Stimulated activated CD4-positive, alpha-beta T cell treated with anti-CD3 and anti-CD28 coated beads, TNF-alpha, amount 100 ng/mL, for 48 hours (primary cell): ENCODE measurements at places on chromosomes 12 and 14.
A peak's percentile ranks its signal among the peaks of the same experiment; 100 is the strongest.

DNA sequence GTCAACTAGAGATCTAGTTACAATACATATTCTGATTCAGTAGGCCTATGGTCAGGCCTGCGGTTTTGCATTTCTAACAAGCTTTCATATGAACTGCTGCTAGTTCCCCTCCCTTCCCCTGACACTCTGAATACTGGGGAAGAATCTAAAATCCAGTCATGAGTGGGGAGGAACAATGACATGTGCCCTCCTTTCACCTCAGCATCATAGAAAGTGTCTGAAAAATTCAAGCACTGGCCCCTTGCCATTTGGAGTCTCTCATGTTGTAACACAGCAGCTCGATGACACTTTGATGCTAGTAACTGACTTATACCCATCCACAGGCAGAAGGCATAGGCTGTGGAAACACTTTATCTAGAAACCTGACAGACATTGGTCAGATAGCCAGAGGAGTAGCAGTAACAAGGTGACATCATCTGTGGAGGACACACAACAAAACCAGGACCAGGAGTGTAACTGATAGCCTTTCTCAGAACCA lies 161.9 kb upstream of the RASSF8 start:
- DNase-seq = no peak

DNA sequence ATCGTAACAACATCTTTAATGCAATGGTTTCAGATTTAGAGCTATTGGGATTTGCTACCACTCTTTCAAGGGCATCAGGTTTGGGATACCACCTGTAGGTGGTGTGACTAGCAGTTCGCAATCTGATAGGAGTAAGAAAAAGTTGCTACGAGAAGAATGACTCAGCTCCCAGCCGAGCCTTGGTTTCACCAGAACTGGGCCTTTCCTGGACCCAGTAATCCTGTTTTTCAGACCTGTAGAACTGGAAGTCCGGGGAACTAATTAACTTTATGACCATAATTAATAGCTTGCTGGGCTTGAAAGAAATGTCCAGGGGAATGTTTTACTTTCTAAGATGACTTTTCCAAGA lies 770 bp downstream of the ABHD4 start:
- DNase-seq = no peak

GRCh38 chr12:113277511-113277910 lies 56.2 kb downstream of the TPCN1 start:
- no peak for DNase-seq

- no peak for DNase-seq
Measured at GRCh38 chr12:88566430-88566829, 13.8 kb downstream of the KITLG start.

DNA sequence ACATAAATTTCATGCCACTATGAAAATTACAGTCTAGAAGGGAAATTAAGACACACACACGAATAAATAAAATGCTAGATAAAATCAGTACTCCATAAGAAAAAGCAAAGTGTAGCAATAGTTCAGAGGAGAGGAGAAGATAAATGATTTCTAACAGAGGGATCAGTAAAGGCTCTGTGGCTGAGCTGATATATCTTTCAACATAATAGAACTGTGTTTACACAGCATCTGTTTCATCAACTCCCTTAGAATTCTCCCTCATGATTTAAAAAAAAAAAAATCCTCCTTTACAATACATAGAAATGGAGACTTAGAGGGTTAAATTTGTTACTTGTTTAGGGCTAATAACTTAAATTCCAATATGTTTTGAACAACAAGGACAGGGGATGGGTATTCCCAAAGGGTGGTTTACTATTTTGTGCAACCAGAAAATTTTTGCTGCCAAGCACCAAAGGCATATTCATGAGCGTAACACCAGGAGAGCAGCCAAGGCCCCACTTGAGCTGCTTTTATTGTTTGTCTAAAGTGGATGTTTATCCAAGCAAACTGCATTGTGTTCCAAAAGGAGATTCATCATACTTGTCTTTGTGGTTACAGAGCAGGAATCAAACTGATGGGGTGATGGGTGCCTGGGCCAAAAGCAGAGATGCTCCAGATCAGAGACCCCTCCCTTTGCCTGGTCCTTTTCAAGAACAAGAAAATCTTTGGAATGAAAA lies 162.7 kb downstream of the BMP4 start:
- no peak for DNase-seq

DNA sequence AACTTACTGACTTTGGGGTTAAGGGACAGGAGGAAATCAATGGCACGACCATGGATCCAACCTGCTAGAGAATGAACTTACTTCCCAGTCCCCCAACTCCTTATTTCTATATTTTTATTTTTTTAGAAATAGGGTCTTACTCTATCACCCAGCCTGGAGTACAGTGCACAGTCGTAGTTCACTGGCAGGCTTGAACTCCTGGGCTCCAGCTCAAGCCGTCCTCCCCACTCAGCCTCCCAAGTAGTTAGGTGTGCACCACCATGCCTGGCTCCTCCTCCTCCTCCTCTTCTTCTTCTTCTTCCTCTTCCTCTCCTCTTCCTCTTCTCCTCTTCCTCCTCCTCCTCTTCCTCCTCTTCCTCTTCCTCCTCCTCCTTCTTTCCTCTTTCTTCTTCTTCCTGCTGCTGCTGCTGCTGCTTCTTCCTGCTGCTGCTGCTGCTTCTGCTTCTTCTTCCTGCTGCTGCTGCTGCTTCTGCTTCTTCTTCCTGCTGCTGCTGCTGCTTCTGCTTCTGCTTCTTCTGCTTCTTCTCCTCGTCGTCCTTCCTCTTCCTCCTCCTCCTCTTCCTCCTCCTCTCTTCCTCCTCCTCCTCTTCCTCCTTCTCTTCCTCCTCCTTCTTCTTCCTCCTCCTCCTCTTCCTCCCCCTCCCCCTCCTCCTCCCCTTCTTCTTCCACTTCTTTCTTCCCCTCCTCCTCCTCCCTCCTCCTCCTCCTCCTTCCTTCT lies 390.1 kb upstream of the RGS6 start:
- DNase-seq = no peak

DNA sequence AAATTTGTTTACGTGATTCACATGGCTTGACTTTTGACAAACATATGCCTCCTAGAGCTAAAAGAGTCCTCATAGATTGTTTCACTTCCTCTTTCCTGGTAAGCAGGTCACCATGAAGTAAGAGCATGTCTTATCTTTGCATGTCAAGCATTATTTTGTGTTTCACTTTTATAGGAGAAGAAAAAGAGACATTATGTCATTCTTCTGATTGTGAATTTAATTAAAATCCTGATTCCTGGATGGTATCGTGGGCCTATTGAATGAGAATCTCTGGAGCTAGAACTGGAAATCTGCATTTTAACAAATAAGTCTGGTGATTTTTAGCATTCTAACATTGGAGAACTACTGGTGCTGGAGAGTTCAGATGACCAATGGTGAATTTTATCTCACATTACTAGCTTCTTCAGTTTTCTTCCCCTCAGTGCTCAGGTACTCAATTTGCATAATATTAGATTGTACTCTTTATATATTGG lies 218.6 kb upstream of the ATP2B1 start:
- no peak for DNase-seq

GRCh38 chr12:114512351-114512750 lies 106.4 kb upstream of the TBX5 start:
- no peak for DNase-seq

- DNase-seq = peak; percentile 79
Measured at GRCh38 chr14:31207755-31208545, at the start of gene HECTD1. Gene HECTD1, minus strand, starts transcription at chr14:31207793. Its CDS starts 1,857 bp downstream, at chr14:31205936.

- no peak for DNase-seq
Measured at GRCh38 chr12:97778111-97778510, 315.5 kb downstream of the RMST start.

GRCh38 chr12:78406828-78407227 lies 457.7 kb upstream of the SYT1 start:
- no peak for DNase-seq

- DNase-seq = no peak
Measured at GRCh38 chr12:40508421-40508820, 183.8 kb upstream of the CNTN1 start.

DNA sequence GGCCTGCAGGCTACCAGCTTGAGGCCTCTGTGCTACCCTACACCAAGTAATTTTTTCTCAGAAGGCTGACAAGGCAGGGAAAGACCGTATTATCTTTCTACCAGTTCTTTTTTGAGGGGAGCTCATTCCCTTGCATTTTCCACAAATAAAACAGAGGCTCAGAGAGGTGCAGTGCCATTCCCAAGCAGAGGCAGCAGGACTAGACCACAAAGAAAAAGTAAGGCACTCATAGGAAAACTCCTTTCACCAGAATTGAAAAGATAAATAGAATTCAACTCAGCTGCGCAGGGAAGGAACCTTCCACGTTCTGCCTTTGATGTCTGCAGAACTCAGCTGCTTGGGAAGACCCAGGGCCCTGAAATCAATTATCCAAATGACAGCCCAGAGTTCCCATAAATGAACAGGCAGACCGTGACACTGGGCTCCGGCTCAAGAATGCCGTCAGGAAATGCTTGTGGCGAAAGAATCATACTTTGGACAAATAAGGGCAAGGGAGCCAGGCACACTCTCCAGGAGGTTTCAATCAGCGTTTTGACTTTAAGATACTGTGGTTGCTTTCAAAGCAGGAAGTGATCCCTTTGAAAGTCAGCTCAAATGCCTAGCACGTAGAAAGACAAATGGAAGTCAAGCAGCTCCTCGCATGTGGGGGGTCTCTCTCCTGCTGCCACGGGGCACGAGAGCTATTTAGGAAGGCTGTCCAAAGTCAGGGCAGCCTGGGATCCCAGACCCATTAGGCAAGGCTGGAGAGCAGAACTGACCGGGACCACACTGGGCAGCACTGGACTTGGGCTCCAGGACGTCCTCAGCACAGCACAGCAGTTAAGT lies 14.0 kb downstream of the KCTD10 start:
- no peak for DNase-seq

GRCh38 chr12:66156654-66157053 lies 13.1 kb downstream of the TMBIM4 start:
- DNase-seq = no peak

DNA sequence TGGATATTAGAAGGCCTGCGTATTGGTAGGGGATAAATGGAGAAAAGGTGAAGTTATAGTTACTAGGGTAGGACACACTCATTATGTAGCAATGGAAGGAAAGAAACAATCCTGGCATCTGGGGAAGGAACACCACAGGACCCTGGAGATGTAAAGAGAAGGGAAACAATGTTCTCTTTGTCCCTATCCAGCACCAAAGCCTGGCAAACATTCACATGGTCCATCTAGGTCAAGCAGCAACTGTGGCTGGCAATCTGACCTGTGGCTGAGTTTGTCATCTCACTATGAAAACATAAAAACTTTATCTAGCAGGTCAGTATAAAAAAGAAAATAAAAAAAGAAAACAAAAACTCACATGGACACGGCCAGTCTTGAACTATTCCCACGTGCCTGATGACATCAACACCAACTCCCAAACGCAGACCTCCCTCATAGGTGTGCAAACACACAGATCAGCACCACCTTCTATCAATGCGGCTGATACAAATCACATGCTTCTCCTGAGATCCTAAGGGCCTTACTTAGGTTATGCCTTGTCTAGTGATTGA lies 2.6 kb downstream of the POMT2 start:
- no peak for DNase-seq

DNA sequence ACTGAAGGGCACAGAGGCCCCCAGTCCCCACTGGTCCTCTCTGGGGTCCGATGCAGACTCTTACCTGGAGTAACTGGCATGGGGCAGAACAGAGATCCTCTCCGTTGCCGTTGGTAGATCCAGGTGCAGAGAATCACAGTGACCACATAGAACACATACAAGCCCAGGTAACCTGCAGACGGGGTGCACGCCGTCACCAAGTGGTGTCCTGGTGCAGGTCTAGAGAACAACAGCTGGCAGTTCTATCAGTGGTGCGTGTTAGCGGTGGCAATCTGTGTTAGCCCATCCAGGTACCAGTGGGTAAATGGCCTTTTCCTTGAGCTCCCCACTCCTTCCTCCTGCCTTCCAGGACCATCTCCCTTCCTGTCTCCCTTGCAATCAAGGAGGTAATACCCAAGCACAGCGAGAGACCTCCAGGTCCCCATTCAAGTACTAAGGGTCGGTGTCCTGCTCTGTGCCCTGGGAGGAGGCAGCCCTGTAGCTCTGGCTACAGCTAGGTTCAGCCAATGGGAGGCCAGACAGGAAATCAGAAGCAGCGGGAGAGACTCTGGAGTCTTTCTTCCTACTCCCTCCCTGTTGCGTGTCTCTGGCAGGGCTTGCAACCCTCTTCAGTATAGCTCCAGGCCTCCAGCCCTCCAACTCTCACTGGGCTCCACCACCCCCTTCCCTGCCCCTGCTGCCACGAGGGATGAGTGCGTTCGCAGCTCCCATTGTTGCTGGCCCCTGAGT lies 15.8 kb downstream of the SLC8B1 start:
- DNase-seq = no peak

DNA sequence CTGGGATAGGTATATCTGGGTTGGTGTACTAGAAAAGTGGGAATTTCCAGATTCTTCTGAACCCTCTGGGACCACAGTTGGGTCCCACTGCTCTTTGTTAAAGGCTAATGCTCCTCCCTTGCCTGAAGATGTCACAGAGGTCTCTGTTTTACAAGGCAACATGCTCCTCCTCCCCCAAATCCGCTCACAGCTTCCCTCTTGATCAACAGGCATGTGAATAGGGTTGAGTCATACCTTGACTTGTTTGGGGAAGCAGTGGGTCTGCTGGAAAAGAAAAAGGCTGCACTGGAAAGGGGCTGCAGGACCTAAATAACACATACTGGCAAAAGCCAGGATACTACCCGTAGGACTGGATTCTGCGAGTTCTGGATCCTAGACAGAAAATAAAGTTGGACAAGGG lies 165.4 kb upstream of the TMEM260 start:
- no peak for DNase-seq

GRCh38 chr14:104221636-104222369 lies 83.4 kb downstream of the KIF26A start:
- DNase-seq = no peak

DNA sequence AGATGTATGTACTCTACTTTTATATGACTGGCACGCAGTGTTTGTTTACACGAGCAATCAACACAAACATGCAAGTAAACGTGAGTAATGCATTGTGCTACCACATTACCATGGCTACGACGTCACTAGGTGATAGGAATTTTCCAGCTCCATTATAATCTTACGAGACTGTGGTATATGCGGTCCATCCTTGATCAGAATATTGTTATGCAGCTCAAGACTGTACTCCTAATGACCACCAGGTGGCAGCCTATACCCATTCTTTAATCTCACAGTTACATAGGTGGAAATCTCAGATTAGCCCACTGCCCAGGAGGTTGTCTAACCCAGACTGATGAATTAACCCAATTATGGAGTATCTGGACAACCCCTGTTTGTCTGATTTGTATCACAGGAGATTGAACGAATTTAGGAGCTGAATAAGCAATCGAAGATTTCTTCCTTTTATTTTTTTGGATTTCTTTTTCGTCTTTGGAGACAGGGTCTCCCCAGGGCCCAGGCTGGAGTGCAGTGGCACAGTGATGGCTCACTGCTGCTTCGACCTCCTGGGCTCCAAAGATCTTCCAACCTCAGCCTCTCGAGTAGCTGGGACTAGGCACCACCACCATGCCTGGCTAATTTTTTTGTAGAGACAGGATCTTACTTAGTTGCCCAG lies 8.7 kb upstream of the TESPA1 start:
- no peak for DNase-seq

GRCh38 chr12:94172973-94173372 lies 24.6 kb downstream of the PLXNC1 start:
- no peak for DNase-seq

- DNase-seq = no peak
Measured at GRCh38 chr14:21068521-21069387, 1.4 kb upstream of the ARHGEF40 start.
